ENCODE measurements at places on chromosomes 11 and 22.
A peak's percentile ranks its signal among the peaks of the same experiment; 100 is the strongest.

- DNase-seq: peak; percentile 65
Measured at GRCh38 chr11:122863704-122864326, 18.7 kb upstream of the JHY start.

DNA sequence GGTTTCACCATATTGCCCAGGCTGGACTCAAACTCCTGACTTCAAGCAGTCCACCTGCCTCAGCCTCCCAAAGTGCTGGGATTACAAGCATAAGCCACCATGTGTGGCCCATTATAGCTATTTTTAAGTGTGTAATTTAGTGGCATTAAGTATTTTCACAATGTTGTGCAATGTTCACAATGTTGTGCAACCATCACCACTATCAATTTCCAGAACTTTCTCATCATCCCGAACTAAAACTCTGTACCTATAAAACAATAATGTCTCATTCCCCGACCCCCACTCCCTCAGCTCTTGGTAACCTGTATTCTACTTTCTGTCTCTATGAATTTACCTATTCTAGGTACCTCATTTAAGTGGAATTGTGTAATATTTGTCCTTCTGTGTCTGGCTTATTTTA lies 7.5 kb downstream of the CFAP68 start:
- no peak for DNase-seq

DNA sequence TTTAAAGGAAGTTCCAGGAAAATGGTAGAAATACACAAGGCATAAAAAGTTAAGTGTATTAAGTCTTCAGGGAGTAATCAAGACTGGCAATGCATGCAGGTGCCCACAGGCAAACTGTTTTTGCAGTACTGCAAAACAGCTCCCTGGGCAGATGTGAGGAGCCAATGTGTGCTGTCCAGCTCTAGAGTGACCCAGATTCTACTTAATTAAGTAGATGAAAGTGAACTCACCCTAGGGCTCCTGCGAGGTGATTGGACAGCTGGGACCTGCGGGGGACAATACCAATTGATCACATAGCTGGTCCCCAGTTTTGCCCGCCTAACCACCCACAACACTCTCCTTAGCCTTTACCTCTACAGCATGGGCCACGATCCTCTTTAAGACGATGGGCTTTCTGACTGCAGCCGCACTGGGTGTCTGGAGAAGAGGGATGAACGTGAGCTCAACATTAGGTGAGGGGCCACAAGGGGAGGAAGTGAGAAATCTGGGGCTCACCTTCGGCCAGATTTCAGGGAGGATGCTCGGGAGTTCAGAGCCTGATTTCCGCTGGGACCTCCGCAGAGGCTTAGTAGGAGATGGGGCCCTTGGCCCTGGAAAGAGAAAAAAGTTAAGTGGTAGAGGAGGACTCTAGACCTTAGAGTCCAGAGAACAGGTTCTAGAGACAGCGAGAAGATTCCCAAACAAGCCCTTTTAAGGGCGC lies 556 bp downstream of the CDCA5 start:
- no peak for DNase-seq

- DNase-seq: no peak
Measured at GRCh38 chr11:44502506-44502905, 63.0 kb upstream of the CD82 start.

DNA sequence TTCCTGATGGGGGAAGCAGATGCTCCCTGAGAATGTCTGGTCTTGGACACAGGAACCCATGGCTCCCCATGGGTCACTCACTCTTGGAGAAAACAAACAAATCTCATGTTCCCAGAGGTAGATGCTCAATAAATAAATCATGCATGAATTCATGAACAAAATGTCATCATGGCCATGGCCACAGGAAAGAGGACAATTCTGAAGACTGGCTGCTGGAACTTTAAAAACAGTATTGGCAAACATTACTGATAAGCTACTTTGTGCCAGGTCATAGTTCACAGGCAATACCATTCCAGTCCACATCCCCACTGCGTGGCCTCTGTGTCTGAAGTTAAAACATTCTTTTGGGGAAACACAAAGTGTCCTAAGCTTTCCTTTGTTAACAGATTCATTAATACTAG lies 9.2 kb upstream of the SMIM35 start:
- no peak for DNase-seq
